ENCODE measurements at places on chromosomes 7 and 10. TPM values are rescaled to one million over a fixed set of nuclear protein-coding genes. Genes with fewer than 3 reads are reported as not detected.

- DNase-seq: no peak
These were observed 40.6 kb downstream of the BTBD16 start for GRCh38 chr10:122311716-122312115.

- DNase-seq: no peak
These were observed 1.4 kb downstream of the TNKS2 start for GRCh38 chr10:91799612-91799975.

FLNC gene
- total RNA-seq: not detected

DNA sequence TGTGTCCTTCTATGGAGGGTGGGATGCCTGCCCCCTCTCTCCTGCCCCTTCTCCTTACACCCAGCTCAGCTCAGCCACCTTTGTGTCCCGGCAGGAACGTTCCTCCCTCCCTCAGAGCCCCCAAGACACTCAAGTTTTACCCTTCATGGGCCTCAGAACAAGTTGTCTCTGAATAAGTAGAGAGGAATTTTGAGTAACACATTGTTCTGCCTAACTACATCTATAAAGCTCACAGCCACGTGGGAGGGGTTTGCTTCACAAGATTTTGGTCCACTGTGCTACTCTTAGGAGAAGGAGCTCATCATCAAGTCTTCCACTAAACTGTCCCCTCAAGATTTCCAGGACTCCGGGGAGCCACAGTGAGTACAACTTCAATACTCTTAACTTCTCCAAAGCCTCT is 51.6 kb upstream of the ZNF32 start:
- DNase-seq: no peak

DNA sequence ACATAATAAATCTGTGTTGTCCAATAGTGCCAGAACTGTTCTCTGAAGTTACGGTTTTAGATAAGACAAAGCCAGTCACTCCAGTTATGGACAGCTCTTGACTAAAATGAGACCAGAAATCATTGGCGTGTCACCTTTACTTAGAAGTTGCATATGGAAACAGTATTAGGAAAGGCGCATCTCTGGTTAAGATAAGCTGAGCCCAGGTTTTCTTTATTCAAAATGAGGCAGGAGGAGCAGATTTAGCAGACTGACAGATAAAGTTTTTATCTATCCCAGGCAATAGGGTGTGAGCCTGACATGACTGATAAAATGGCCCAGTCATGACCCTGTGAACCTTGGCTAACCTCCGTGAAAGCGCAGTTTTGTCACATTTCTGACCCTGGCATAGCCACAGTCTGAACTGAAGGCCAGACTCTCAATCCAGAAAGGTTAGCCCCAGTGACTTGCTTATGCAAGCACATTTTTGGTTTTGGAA is 4.2 kb downstream of the CYP26A1 start:
- DNase-seq: no peak

DNA sequence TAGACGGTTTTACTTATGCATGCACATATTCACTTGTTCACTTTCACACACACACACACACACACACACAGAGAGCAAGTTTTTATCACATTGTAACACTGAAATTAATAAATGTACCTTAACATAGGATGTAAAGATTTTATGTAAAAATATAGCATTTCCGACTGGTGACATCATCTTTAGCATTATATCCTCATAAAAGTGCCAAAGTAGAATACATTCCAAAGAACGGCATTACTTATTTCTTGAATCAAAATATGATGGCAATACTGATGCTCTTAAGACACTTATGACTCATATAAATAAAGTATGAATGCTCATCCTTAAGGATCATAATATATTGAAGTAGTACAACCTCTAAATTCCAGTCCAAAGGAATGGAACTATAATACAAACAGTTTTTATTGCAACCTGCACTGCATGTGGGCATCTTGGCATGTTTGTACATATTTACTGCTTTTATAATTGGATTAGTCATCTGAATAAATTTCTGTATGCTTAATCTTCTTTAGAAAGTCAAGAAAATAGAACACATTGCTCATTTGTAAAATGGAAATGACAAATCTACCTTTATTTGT is 290.0 kb upstream of the SEMA3A start:
- DNase-seq: no peak
